ENCODE measurements at places on chromosomes 6 and 20.

- DNase-seq = no peak
Observed at GRCh38 chr6:21731411-21732031, 138.0 kb downstream of the SOX4 start.

GRCh38 chr6:72262254-72262653, 359.6 kb upstream of the KCNQ5 start:
- DNase-seq = no peak

DNA sequence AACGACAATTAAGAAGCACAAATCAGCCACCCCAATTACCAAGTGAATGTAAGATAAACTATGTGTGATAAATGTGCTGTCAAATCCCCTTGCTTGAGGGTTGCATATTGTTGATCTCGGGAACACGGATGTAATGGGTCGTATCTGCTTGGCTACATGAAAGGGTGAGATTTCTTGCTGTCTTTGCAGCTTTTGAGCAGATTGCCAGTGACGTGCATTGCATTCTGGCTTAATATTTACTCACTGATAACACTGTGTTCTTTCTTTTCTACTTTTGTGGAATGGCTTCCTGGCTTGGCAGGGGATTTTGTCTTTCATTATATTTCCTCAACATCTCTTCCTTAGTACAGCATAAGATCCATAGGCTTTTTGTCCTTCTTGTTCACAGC, 10.5 kb upstream of the FAM210B start:
- no peak for DNase-seq

DNA sequence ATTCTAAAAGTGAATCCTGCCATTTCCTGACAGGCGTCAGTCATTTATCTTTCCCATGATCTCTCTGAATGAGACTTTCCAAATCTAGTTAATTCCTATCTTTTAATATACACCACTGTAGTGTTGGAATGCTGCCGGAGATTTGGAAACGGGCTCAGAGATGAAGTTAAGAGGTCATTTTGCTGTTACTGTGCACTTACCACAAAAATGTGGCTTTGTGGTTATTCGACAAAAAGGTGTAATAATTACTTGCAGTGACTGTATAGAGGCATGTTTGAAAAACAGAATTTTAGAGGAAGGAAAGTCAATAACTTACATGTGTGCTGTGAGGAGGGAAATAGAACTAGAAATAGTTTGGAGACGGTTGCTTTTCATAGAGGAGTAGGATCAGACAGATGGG, 460.2 kb upstream of the BTBD3 start:
- DNase-seq = no peak

GRCh38 chr6:152329638-152330448, 307.3 kb downstream of the SYNE1 start:
- DNase-seq = no peak

GRCh38 chr20:57627339-57627738, 7.1 kb upstream of the ZBP1 start:
- no peak for DNase-seq

GRCh38 chr6:105746509-105746908, 339.6 kb upstream of the PRDM1 start:
- DNase-seq = no peak

- DNase-seq = no peak
Observed at GRCh38 chr6:158361068-158361467, 48.8 kb downstream of the TULP4 start.

- no peak for DNase-seq
Observed at GRCh38 chr6:133502441-133503335, 261.5 kb downstream of the EYA4 start.

GRCh38 chr6:32402812-32403211, 4.2 kb downstream of the BTNL2 start:
- no peak for DNase-seq

GRCh38 chr6:3281631-3282475, 23.1 kb downstream of the PSMG4 start:
- no peak for DNase-seq

DNA sequence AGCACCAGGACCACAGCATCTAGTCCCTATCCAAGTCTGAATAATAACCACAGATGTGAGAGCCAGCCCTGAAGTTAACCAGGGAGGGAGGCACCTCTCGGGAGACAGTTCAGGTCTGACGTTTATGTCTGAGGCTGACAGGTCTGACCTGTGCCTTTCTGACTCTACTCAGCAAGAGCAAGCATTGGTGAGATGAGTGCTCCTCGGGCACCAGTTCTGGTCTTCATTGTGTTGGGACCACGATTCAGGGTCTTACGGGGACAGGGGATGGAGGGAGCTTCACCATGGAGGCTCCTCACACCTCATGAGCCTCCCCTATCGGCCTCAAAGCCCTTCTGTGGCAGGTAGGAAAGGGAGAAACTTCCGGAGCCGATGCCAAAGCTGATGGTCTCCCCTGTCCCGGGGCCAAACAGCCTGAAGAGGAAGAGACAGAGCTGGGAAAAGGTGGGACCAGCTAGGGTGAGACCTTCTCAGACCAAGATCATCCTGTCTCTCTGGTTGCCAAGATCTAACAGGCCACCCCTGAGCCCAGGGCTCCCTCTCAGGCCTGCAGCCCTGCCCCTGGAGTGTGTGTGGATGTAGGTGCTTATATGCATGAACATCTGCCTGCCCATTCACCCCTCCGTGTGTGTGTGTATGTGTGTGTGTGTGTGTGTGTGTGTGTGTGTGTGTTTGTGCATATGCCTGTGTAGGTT, 170.5 kb downstream of the VEGFA start:
- no peak for DNase-seq

- peak; percentile 53 for DNase-seq
Observed at GRCh38 chr20:48657426-48658197, 170.2 kb downstream of the PREX1 start.

- no peak for DNase-seq
Observed at GRCh38 chr6:96537726-96538125, 16.1 kb downstream of the UFL1 start.

- DNase-seq = no peak
Observed at GRCh38 chr6:81436990-81437389, 315.5 kb downstream of the TENT5A start.

DNA sequence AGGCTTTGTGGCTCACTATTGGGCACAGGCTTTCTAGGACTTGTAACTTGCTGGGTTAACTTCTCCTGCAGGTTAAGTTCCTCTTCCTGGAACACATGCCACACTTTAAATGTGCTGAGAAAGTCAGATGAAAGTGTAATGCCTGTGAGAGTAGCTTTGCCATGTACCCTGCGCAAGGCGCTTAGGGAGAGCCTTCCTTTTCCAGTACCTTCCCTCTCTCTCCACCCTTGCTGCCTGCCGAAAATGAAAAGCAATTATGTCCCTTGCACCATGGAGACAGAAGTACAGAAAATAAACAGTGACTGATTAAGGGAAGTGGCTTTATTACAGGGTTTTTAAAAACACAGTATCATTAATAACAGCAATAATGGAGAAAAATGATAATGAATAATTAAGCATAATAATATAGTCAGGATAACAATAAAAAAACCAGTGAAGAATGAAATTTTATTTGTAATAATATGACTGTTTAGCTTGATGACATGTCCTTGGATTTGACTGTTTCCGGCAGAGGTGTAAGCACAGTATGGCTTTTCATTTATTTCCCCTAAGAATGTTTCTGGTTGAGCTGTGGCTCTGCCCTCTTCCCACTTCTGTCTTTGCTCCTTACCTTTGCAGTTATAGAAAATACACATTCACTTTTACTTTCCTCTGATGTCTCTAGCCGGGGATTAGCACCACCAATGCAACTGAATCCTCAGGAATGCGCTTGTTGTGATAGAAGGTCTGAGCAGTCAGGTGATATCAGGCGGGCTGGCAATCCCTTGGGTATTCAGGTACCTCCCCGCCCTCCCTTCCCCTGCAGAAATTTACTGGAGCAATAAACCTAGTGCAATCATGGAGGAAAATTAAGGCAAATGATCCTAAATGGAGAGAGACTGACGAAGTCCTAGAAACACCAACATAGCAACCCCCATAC, 472.3 kb upstream of the CITED2 start:
- DNase-seq = no peak

DNA sequence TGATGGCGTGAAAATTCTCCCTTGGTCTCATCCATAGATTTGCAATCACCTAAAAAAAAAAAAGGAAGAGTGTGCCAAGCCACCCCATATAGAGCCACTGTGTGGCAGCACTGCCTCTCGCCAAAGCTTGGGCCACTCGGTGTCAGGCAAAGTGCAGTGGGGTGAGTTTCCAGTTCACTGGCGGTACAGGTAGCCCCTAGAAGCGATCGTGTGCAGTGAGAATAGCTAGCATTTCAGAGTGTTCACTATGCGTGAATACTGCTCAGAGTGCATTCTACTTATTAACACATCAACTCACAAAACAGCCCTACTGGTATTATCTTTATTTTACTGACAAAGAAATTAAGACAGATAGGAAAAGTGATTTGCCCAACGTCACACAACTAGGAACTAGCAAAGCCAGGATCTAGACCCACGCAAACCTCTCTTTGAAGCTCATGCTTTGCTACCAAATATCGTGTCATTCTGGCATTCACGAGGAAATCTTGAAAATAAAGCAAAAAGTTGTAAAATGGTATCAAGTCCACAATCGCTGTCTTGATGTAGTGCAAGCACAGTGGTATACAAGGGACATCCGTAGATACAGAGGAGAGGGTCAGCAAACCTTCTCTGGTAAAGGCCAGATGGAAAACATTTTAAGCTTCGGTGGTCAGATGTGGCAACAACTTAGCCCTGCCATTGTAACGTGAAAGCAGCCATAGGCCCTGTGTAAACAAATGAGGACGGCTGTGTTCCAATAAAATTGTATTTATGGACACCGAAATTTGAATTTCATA, 10.4 kb upstream of the GCNT2 start:
- peak; percentile 7 for DNase-seq

GRCh38 chr6:155340464-155341129, 26.3 kb upstream of the TFB1M start:
- DNase-seq = no peak

DNA sequence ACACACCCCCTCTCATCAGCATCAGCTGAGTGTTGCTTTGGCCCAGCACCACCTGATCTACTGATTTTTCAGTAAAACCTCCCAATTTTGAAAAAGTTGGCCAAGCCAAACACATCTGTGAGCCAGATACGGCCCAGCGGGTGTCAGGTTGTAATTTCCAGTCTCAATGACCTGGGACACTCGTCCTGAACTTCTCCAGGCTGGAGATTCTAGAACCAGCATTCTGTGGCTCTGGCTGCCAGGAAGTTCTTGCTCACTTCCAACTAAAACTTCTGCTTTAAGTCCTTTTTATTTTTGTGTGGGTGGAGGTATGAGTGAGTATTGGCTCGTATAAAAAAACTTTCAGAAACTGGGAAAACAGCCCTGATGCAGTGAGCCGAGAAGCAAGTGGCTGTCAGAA, 5.1 kb downstream of the KIAA1755 start:
- DNase-seq = no peak

- DNase-seq = no peak
Observed at GRCh38 chr6:72102561-72102960, 216.2 kb downstream of the RIMS1 start.

DNA sequence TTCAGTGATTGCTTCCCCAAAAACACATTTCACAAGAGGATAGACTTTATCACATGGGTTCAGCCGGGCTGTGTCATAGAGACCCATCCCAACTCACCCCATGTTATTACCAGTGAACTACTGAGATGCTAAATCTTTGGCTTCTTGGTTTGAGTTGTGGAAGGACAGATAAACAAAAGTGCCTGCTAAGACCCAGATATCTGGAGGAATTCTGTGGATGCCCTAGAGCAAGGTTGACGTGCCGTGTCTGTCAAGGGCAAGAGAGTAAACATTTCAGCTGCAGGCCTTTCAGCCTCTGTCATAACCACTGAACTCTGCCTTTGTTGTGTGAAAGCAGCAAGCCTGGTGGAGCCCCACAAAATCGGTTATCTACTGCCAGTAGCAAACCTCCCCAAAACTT, 11.2 kb upstream of the THBD start:
- DNase-seq = no peak
